ENCODE measurements at places on chromosomes 13 and 19.

DNA sequence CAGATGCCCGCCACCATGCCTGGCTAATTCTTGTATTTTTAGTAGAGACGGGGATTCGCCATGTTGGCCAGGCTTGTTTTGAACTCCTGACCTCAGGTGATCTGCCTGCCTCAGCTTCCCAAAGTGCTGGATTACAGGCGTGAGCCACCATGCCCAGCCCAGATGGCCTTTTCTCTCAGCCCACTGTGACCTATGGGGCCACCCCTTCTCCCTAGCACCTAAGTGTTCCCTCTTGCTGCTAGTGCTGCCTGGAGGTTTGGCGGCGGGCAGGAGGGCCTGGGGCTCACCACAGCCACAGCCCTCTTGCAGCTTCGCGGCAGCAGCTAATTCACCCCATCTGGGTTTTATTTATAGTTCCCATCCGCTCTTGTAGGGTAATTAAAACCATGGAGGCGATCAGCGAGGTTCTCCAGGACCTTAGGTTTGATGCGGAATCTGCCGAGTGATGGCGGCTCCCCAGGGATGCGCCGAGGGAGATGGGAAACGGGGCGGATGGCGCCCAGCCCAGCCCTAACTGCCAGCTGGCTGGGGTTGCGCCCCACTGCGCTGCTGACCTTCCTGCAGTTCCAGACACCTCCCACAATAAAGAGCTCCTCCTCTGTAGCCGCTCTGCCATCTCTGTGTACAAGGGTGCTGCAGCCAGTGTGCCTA, 3.3 kb downstream of the REX1BD start:
- DNase-seq, result peak; percentile 71

DNA sequence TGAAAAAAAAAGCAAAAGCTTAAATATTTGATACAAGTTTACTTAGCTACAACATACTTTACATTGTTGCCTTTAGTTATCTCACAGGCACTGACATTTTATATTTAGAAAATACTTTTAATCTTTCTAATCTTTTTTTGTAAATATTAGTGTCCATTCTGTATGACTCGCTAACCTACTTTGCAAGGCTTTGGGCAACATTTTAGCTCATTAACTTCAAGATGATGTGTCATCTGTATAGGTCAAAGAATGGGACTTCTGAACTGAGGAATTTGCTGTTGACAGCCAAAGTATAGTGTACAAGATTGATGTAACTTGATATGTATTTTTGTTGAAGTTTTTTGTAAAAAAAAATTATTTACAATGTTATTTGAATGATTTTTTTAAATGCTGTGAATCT, 2.7 kb upstream of the C1QTNF9 start:
- no peak for DNase-seq

DNA sequence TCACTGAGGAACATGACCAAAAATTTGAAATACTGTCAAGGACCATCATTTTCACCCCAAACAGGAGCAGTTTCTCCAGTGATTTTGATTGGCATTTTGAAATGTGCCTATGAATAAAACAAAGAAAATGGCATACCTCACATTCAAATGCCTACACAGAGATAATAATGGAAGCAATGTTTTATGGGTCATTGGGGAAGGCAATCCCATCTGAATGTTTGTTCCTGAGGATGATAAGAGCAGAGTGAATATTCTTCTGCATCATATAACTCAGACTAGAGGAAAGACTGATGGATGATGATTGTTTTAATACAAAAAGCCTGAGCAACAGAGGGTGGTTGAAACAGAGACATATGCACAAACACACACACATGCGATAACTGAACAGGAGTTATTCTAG, 2749.9 kb downstream of the PCDH9 start:
- DNase-seq, result no peak

GRCh38 chr13:105341256-105341655, 1194.2 kb downstream of the EFNB2 start:
- DNase-seq, result no peak

DNA sequence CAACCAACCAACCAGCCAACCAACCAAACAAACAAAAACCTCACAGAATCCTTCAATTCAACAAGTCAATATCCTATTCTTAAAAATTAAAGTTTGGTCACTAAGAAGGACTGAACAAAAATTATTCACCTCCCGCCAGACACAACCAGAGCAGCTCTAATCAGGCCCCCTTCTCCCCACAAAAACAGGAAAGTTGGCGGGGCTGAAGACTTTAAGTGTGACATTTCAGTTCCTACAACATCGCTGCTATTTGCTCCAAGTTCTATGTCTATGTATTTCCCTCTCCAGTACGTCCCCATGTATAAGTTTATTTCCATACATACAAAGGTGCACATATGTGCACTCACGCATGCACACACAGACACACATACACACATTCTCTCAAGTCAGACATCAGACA, 32.8 kb upstream of the STK24 start:
- DNase-seq, result no peak

- peak; percentile 12 for DNase-seq
Measured at GRCh38 chr13:66950666-66951065, 279.5 kb downstream of the PCDH9 start.

DNA sequence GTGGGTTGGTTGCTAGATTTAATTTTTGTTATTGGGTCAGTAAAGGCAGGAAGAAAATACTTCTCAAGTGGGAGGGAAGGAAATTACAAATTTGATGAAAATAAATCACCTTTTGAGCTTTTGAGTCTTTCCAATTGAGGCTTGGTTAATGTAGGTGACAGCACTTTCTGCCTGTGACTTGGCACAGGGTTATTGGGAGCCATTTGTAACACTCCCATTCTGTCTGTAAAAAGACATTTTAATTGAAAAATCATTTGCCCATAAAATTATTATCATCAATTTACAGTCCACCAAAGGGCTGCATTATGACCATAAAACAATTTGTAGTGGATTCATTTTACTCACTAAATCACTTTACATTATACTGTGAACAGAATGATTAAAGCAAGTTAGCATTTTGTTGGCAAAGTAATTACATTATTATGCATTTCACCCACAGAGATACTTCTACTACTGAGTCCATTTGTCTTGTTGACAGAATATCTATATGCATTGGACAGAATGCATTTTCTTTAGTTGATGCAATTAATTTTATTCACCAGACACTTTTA, 974.6 kb downstream of the UQCRFS1 start:
- no peak for DNase-seq

DNA sequence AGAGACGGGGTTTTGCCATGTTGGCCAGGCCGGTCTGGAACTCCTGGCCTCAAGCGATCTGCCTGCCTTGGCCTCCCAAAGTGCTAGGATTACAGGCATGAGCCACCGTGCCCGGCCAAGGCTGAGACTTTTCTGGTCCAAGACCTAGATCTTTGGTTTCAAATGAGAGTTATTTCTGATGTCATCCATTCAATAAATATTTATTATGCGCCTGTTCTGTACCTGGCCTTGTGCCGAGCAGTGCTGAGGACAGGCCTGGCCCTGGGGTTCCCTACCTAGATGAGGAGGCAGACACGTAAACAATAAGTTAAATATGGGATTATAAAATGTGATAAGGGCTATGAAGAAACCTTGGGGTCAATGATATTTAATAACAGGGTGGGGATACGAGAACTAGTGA, 4.5 kb downstream of the RELB start:
- no peak for DNase-seq

- DNase-seq, result no peak
Measured at GRCh38 chr19:28446511-28446910, 766.4 kb downstream of the UQCRFS1 start.

- no peak for DNase-seq
Measured at GRCh38 chr13:59247171-59247570, 916.6 kb downstream of the DIAPH3 start.

- DNase-seq, result no peak
Measured at GRCh38 chr13:92967923-92968322, 258.7 kb upstream of the GPC6 start.

DNA sequence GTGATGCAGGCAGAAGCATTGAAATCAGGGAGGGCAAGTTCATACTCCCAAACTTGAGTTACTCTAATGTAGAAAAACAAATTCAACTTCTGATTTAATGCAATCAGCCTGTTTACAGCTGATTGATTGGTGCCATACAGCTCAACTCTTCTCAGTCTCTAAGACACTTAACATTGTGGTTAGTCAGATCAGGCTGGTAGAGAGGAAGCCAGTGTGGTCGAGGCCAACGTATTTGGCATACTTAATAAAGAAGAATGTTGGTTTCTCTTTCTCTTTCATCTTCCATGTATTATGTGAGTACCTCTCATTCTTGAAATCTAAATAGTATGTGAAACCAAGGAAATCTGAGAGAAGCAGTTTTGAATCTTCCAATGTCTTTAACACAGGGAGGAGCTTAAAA, 255.0 kb upstream of the SLITRK1 start:
- DNase-seq, result no peak

- no peak for DNase-seq
Measured at GRCh38 chr19:39411081-39411831, 1.2 kb upstream of the PLEKHG2 start.

- DNase-seq, result no peak
Measured at GRCh38 chr13:49694446-49694845, 3.2 kb upstream of the EBPL start.

- DNase-seq, result peak; percentile 37
Measured at GRCh38 chr13:52359534-52359933, 46.4 kb downstream of the THSD1 start.

DNA sequence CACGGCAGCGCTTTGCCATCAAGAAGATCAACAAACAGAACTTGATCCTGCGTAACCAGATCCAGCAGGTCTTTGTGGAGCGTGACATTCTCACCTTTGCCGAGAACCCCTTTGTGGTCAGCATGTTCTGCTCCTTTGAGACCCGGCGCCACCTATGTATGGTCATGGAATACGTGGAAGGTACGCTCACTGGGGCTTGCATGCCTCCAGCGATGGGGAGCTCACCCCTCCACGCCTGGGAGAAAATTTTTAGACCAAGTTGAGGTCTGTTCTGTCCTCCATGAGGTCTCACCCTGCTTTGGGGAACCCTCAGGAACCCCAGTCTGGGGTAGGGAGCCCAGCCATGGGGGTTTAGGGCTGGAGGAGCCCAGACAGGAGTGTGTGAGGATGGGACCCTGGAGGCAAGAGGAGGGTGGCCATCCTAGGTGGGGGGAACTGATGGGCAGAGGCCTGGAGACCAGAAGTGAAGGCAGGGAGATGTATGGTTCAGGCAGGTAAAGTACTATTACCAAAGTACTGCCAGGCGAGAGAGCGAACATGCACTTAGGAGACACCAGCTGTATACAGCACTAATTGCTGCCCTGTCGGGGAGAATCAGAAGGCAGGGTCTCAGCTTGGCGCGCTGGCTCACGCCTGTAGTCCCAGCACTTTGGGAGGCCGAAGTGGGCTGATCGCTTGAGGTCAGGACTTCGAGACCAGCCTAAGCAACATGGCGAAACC, 22.3 kb upstream of the PIK3R2 start:
- no peak for DNase-seq

- no peak for DNase-seq
Measured at GRCh38 chr13:53642306-53642705, 613.7 kb downstream of the OLFM4 start.
